GM23248 (cell line): ENCODE measurements at places on chromosomes 2 and 18.

GRCh38 chr2:40256649-40257048, 195.2 kb downstream of the SLC8A1 start:
- peak; percentile 36 for DNase-seq

- peak; percentile 10 for DNase-seq
Observed at GRCh38 chr2:153074207-153074606, 355.8 kb downstream of the ARL6IP6 start.

GRCh38 chr2:62661263-62661635, 44.3 kb upstream of the EHBP1 start:
- peak; percentile 28 for DNase-seq

DNA sequence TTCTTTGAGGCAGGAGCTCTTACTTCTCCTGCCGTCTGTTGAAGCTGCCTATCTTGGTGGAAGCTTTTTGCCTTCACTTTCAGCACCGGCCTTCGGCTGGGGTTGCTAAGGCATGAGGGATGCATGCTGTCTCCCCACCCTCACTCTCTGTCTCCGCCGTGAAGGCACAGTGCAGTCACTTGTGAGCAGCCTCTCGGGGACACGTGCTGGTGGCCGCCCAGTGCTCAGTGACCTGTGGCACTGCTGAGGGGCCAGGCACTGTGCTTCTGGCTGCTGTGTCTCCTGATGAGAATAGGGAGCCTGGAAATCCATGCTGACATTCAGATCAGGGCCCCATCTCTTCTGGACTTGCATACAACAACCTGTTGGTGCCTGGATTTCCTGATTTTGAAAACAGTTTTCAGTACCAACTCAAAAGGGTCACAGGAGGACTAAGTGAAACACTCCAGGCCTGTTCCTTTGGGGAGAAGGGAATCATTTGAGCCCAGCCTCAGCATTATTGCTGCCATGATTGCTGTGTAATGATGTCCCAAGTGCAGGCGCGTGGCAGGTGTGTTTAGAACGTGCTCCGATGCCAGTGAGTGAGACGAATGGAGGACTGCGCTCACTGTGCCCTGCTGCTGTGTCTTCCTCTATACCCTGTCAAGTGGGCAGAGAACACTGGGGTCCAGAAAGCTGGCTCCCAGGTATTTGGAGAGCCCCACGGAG, 218.1 kb downstream of the SEPTIN10 start:
- no peak for DNase-seq

GRCh38 chr2:186518945-186519344, 32.9 kb downstream of the ZC3H15 start:
- DNase-seq = peak; percentile 83

GRCh38 chr18:27713037-27713737, 463.7 kb downstream of the CDH2 start:
- DNase-seq = peak; percentile 3

DNA sequence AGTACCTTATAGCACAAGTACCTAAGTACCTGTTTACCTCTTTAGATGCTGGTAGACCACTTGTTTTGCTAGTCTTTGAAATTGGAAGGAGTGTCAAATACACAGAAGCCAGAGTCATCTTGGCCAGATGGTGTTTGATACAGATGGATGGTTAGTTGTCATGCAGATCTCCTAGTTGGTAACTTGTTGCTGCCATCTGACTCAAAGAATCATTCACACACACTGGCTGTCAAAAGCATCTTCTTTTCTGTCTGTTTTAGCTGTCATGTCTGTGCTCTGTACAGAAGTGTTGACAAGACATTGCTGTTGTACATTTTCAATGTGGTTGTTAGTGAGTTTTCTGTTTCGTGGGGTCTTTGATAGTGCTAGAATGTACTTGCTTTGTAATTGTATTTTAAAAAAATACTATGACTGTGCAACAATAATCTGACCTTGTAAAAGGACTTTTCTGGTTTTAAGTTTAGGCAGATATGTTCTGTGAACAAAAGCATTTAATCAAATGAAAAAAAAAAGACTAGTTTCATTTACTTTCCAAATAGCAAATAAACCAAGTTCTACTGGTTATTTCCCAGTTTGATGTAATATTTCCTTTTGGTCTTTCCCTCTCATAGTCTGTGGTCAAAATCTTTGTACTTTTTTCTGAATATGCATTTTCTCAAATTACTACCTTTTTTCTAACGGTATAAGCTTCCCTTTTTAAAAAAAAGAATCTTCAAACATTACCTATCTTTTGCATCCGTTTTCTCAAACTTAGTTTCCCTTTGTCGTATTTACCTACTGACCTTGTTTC, 39.9 kb downstream of the TANK start:
- DNase-seq = no peak

DNA sequence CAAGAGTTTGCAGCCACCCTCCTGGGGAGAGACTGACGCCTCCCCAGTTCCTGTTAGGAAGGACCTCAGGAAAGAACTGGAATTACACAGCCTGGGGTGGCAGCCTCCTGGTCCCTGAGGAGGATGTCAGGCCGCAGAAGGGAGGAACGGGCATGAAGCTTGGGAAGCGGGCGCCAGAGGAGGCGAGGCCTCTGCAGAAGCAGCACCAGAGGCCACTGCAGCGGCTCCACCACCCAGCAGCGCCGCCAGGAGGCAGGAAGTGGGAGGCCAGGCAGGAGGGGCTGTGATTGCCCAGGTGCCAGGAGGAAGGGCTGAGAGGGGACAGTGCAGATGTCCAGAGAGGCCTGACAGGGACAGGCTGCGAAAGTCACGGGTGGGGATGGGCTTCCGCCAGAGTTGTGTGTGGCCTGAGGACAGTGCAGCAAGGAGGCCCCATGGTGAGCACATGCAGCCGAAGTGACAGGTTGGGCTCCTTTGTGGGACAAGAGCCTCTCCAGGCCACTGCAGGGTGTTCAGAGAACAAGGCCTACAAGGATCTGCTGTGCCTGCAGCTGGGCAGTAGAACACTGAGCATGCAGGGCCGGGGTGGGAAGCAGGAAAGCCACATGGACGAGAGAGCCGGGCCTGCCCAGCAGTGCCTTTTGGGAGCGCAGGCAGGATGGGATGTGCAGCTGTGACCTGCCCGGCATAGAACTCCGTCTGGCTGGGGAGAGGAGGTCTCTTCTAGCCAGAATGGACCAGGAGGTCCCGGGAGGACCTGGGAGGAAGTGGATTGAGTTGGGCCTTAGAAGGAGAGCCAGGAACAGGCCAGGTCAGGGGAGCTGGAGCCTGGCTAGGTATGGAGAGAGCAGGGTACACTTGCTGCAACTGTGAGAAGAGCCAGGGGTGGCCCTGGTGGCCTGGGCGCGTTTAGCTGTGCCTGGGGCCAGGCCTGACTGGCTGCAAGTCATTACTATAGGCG, 39.1 kb upstream of the ALPP start:
- no peak for DNase-seq

GRCh38 chr18:51278045-51278649, 80.7 kb upstream of the MEX3C start:
- DNase-seq = peak; percentile 3

DNA sequence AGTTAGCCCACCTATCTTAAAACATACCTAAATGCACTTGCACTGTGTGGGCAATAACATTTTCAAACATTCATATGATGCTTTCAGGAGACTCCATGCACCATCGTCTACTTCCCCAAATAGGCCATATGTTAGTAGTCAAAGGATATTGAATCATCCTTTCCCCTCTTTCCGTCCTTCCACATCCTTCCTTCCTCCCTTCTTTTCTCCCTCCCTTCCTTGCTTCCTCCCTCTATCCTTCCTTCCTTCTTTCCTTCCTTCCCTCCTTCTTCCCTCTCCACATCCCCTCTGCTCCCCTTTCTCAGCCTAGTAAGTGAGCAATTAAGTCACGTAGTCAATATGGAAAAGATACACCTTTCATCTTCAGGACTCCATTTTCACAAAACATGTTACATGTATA, 73.8 kb downstream of the ZEB2 start:
- DNase-seq = no peak

DNA sequence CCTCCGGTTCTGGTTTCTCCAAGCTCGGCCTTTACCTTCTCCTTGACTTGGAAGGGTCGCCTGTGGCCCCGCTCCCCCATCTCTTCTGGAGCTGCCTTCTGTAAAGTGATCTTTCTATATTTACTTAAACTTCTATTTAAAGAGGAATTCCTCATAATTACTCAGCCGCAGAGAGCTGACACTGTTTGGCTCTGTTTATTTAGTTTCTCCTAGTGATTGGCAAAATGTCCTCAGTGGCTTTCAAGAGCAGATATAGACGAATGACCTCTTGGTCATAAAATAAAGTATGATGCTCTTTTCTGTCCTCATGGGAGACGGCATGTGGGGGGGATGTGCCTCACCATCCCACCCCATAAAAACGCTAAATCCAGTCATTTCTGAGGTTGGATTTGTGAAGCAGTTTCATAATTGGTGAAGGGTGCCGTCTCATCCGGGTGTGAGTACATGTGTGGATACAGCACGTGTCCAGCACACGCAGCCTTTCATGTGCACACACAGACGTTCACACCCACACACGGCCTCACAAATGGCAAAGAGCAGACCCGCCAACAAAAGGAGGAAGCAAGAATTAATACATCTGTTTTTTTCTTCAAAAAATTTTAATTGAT, 43.4 kb upstream of the SMAD7 start:
- DNase-seq = peak; percentile 93

- DNase-seq = no peak
Observed at GRCh38 chr2:172943539-172943938, 132.1 kb upstream of the MAP3K20 start.

DNA sequence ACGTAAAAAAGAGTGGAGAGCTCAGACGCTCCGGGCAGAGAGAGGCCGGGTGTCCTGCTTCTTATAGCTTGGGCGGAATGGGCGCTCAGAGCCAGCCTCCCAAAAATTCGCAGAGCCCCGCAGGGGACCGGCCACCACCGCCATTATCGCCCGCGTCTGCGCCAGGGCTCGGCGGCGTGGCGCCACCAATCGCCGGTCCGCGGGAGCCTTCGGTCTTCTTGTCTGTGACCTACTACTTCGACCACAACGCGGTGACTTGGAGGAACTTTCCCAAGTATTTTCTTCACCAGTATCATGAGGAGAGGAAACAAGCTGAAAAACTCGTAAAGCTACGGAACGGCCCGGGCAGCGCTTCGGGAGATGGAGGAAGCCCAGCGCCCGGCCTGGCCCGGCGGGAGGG, 1138.1 kb upstream of the CHAC2 start:
- no peak for DNase-seq

DNA sequence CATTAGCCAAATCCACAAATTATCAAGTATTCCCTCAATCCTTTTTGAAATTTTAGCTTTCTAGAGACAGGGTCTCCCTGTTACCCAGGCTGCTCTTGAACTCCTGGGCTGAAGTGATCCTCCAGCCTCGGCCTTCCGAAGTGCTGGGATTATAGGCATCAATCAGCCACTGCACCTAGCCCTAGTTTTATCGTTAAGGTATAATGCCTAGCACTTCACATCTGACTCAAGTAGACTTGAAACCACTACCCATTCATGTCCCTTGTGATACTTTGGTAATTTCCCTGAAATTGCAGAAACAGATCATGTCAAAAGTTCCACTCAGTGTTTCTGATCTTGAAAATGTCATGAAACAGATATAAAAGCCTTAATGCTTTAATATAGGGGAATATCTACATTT, 26.3 kb downstream of the MEX3C start:
- no peak for DNase-seq

- DNase-seq = peak; percentile 69
Observed at GRCh38 chr2:23412556-23413155, 27.7 kb downstream of the KLHL29 start.

DNA sequence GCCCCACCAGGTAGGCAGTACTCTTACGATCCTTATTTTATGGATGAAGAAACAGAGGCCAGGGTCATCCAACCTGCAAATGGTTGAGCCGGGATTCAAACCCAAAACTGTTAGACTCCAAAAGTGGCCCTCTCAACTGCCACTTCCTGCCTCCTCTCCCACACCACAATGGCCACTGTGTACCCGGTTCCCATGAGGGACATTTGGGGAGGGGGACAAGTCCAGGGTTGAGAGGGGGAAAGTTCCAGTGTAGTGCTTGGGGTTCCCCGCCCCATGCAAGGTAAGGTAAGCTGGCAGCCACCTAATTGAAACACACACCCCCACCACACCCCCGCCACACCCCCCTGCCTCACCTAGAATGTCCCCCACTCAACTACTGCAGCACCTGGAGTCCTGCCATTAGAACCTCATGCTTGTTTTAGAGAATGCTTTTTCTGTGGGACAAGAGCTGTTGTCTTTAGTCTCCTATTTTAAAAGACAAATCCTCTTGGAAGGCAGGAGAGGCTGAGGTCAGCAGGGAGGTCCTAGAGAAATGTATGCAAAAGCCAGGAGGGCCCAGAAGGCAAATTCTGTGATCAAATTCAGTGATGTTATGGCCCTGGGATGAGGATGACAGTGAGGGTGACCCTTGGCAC, 145.2 kb downstream of the ZFP36L2 start:
- DNase-seq = no peak

DNA sequence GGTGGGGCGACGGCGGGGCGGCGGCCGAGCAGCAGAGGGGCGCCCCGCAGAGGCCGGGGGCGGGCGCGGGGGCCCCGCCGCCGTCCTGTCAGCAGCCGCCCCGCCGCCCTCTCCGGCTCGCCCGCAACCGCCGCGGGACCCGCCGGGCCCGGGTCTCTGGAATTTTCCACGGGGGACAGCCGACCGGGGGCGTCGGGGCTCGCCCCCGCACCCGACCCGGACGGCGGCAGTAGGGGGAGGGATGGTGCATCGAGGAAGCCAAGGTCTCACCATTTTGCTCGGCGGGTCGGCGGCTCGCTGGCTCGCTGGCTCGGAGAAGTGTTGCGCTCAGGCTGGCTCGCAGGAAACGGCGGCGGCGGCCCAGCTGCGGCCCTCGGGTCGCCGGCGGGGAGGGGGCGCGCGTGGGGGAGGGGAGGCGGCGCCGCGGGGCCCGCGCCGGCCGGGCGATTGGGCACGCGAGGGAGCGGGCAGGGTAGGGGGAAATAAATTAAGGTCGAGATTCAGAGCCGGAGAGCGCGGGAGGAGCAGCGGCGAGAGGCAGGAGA, 405 bp downstream of the PPP3R1 start:
- peak; percentile 66 for DNase-seq

- no peak for DNase-seq
Observed at GRCh38 chr2:112024896-112025491, 30.1 kb upstream of the TMEM87B start.

GRCh38 chr2:113211226-113212105, 37.7 kb downstream of the PSD4 start:
- DNase-seq = peak; percentile 87

DNA sequence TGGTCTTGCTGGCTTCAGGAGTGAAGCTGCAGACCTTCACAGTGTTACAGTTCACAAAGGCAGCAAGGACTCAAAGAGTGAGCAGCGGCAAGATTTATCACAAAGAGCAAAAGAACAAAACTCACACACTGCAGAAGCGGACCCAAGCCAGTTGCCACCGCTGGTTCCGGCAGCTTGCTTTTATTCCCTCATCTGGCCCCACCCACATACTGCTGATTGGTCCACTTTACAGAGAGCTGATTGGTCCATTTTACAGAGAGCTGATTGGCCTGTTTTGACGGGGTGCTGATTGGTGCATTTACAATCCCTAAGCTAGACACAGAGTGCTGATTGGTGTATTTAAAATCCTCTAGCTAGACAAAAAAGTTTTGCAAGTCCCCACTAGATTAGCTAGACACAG, 37.2 kb upstream of the ZNF532 start:
- DNase-seq = no peak

- no peak for DNase-seq
Observed at GRCh38 chr2:162308747-162309503, 9.6 kb downstream of the IFIH1 start.

- DNase-seq = no peak
Observed at GRCh38 chr2:36564377-36564930, 33.5 kb downstream of the FEZ2 start.

- no peak for DNase-seq
Observed at GRCh38 chr2:101706819-101707177, 9.3 kb downstream of the MAP4K4 start.
